NCI-H226 (cell line): ENCODE measurements at places on chromosomes 4 and X.

DNA sequence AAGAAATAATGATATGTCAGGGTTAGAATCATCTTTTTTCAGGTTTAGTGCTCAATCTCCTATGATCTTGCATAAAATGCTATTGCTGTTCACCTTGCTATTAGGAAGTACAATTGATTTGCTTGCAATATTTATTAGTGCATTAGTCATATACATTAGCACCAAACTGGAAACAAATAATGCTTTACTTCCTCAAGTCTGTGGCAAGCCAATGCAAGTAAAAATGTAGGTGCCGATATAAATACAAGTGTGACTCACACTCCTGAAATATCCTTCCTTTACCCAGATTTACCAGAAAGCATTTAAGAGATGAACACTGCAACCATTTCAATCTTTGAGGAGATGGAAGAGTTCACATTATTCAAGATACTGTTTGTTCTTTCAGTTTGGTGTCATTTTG is 1487.7 kb upstream of the ADGRL3 start:
- no peak for DNase-seq

DNA sequence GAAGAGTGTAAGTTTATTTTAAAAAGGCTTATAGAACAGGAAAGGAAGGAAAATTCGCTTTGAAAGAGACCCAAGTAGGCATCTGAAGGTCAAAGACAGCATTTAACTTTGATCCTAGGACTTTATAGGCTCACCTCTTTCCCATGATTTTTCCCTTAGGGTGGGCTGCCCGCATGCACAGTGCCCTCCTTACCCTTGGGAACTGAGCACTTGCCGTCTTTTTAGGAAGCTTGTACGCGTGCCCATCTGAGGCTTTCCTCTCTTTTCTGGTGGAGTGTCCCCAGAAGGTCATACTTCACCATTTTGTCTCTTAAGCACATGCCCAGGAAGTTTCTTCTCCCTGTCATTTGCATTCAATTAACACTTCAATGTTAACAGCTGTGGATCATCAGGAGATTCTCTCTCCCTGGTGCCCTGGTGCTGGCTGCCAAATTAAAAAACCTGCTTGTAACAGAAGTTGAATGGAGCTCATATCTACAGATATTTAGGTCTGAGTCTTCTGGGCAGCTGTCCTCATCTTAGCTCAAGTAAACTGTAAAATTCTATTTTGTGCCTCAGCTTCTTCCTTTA is 38.4 kb upstream of the IL9R start:
- DNase-seq = no peak

- no peak for DNase-seq
These were observed 13.7 kb downstream of the ATP5ME start for GRCh38 chr4:660401-660800.

DNA sequence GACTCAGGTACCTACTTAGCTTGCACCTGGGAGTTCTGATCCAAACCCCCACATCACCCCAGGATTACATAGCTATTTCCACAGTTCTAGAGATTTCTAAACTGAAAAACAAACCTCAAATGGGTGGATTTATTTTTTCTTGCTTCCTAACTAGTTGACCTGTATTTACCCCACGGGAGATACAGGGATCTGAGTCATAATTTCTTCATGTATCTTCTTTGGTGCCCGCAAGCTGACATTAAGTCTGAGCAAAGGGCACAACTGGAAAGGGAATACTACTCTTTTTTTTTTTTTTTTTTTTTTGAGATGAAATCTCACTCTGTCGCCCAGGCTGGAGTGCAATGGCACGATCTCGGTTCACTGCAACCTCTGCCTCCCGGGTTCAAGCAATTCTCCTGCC is 10.0 kb upstream of the ELOVL6 start:
- DNase-seq = no peak

DNA sequence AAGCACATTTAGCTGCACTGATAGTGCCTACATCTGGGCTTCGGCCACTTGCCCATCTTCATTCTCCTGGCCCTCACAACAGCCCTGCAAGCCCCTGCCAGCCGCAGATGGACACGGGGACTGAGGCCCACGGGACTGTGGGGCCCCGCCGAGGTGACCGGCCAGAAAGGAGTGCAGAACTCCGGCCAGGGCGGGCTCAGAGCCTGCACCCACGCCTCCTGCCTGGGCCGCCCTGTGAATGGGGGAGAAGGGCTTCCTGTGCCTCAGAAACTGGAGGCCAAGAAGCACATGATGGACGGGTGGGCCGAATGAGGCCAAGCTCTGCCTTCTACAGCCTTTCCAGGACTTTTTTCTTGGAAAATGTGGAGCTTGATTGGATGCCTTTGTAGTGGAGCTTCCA is 35.7 kb upstream of the HGFAC start:
- DNase-seq = no peak
